NCI-H1694 treated with DMSO at 0.1 percent for 48 hours (cell line): ENCODE measurements at places on chromosomes 1 and 21.

DNA sequence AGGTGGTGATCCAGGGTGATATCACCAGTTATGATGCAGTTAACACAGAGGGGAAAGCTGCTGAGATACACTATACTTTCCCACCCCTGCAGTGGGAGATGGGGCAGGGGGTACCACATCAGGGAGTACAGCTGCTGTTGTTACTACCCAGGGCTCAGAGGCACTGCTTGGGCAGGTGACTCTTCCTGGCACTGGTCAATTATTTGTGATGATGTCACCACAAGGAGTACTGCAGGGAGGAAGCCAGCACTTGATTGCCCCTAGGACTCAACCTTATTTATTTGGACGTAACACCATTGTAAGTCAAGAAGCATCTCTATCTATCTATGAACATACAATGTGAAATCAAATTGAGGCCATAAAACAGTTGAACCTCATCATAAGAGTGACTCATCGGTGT lies 10.1 kb downstream of the IFNAR1 start:
- DNase-seq, result no peak

DNA sequence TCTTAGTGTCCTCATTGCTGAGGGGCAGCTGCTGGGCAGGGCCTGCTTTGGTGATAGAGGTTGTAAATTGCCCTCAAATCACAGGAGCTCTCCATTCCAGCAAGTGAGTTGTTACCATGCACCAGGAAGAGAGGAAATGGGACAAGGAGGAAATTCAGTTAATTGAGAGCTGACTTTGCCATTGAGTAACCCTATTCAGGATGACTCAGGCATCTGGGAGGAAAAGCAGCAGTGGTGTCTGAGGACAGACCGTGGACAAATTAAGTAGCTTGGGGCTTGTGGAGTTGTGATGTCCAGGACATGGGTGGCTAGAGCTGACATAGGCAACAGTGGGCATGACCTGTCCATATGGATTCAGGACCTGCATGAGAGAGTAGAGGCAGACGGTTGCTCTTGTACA lies 5.9 kb downstream of the ARHGEF10L start:
- DNase-seq, result no peak

DNA sequence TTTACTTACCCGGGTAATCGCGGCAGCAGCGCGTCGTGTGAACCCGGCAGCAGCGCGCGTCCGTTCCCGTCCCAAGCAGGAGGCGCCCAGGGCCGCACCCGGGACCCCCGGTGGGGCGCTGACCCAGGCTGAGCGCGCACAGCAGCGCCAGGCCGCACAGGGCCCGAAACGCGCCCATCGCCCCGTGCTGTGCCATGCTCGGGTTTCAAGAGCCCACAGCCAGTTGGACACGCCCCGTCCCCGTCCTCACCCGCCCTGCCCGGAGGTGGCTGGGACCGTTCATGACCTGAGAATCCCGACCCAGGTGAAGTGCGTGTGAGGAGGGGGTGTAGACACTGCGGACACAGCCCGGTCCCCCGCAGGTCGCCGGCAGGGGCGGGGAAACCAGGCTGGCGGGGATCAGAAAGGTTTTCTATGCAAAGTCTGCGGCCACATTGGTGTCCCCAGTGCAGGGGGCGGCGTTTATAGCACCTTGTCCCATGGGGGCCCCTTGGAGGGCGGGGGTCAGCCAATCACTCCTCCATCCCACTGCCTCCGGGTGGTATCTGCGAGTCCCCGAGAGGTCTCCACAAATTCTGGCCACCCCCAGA lies at the start of gene TNFRSF18:
TNFRSF18 (minus strand) TSS at position 217 of the 590 bp plus-strand sequence; CDS start at position 196, 21 bp downstream.
- DNase-seq, result no peak

- DNase-seq, result no peak
These were observed 561.7 kb downstream of the LTN1 start for GRCh38 chr21:28431022-28431421.

- no peak for DNase-seq
These were observed 140.8 kb downstream of the CHRM3 start for GRCh38 chr1:239527051-239527693.

DNA sequence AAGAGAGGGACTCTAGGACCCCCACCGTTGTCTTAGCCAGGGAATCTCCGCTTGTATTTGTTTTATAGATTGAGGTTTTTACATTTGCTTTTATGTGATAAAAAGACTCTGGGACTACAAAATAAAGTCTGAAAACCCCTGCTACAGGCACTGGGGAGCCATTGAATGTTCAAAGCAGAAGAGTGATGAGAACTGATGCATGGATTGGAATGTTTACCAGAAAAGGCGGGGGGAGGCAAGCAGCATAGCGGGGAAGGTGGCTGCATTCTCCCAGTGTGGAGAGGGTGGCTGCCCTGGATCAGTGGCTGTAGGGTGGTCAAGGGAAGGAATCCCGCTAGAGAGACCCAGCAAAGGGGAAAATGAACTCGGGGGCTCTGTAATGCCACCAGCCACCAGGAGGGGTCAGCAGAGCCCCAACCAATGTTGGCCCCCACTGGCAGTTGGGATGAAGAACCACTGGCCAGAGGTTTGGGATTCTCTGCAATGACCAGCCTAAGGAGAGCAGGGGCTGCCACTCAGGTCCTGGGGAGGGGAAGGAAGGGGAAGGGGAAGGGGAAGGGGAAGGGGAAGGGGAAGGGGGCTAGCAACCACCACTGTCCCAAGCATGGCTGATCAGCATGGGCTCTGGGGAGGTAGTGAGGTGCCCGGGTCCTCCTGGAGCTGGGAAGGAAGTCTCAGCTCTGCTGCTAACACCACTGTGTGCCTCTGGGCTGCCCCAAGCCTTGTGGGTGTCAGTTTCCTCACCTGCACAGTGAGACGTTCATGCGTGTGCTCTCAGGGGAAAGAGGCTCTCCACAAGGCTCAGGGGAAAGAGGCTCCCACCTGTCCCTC lies 19.2 kb upstream of the PEF1 start:
- DNase-seq, result peak; percentile 14

DNA sequence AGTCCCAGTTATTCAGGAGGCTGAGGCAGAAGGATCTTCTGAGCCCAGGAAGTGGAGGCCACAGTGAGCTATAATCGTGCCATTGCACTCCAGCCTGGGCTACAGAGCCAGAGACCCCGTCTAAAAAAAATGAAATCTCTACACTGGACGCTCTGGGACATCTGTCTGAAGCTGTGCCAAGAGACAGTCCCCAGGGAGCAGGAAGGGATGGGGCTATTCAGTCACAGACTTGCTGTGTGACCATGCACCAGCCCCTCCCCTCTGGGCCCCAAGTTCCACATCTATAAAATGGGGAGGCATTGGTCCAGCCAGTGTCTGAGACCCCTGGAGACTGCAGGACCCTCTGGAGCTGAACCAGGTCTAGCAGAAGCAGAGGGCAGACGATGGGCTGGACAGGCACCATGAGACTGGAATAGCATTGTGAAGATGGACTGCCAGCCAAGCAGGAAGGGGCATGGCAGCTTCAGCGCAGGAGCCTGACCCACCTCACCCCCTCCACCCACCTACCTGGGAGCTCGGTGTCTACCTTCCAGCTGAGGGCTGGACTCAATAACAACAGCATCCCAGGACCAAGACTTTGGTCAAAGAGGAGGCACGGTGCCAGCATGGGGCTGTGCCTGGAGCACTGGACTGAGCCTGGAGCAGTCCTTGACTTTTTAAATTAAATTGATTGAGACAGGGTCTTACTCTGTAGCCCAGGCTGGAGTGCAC lies 1.4 kb downstream of the TMEM54 start:
- DNase-seq, result no peak

DNA sequence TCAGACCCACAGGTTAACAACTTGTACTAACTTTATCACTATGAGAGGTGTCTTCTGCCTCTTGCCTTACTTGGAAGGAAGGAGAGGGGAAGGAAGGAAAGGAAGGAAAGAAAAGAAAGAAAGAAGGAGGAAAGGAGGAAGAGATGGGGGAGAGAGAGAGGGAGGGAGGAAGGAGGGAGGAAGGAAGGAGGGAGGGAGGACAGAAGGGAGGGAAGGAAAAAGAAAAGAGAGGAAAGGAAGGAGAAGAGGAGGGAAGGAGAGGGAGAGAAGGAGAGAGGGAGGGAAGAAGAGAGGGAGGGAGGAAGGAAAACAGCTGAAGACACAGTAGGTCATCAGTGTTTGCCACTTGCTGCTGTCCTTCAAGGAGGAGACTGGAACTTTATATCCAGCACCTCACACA lies 5.3 kb upstream of the SIPA1L2 start:
- DNase-seq, result no peak

GRCh38 chr1:25906644-25907300 lies 553 bp upstream of the STMN1 start:
- DNase-seq, result peak; percentile 91

DNA sequence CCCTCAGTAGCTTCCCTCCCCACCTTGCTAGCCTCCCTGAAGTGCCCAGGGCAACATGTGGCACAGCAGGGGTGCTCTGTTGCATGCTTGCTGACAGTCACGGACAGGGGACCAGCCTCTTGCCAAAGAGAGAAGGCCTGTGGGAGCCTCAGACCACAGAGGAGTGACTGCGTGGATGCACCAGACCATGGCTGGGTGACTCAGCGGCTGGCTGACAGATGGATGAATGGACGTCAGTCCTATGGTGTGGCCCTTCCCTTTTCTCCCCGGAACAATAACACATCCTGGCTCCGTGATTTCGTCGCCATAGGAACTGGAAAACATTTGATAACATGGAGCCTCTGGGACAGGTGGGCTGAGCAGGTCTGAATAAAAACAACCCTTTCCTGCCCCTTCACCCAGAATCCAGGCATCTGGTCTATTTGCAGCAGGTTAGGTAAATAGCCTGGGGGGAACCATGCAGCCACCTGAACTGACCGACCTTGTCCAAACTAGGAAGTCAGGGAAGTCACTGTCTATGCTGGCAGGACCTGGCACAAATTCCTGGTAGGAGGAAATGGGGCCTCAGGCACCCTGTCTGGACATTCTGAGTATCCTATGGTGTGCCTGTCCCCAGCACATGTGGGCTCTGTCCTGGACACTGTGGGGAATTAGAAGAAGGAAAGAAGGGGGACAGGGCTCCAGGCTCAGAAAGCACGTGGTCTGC lies 53.3 kb downstream of the NENF start:
- DNase-seq, result no peak

DNA sequence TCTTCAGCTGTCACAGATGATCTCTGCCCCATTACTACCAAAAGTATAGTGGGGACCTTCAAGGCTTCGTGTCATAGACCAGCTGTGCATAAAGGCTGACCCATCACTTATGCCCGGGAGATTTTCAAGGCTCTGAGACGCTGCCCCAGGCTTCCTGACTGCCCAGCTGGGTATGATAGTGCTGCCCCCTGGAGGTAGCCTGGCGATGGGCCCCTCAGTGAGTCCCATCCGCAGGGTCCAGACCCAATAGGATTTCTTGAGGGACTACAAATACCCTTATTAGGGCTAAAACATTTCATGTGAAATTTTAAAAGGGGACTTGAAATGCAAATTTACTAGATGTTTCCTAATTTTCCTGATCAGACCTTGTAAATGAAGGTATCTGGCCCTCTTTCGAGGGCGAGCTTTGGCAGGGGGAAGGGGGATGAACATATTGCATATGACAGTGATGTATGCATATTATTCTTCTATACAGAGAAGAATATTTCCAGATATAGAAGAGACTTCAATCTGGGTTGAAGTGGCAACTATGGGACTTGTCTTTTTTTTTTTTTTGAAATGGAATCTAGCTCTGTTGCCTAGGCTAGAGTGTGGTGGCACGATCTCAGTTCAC lies 11.7 kb upstream of the FCMR start:
- no peak for DNase-seq
